ENCODE measurements at places on chromosomes 7 and 10.
A peak's percentile ranks its signal among the peaks of the same experiment; 100 is the strongest.

- DNase-seq: peak; percentile 29
Measured at GRCh38 chr10:24762966-24763623, 39.4 kb upstream of the ARHGAP21 start.

GRCh38 chr10:89888321-89889070 is 187.1 kb downstream of the KIF20B start:
- DNase-seq: no peak

DNA sequence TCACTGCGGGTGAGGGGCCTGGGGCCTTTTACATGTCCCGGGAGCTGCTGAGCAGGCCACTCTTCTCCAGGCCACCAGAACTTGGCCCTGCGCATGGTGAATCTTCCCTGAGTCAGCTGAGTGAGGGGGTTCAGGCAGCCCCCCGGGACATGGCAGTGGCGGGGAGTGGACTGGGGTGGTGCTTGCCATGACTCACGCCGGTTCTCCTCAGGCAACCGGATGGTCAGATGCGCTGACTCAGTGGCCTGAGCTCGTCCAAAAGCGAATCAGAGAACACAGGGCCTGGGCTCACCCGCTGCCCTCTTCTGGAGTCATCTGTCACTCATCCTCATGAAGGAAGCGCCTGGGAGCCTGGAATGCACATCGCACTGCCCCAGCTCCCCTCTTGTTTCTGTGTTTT is 33.5 kb downstream of the HTRA1 start:
- DNase-seq: no peak

DNA sequence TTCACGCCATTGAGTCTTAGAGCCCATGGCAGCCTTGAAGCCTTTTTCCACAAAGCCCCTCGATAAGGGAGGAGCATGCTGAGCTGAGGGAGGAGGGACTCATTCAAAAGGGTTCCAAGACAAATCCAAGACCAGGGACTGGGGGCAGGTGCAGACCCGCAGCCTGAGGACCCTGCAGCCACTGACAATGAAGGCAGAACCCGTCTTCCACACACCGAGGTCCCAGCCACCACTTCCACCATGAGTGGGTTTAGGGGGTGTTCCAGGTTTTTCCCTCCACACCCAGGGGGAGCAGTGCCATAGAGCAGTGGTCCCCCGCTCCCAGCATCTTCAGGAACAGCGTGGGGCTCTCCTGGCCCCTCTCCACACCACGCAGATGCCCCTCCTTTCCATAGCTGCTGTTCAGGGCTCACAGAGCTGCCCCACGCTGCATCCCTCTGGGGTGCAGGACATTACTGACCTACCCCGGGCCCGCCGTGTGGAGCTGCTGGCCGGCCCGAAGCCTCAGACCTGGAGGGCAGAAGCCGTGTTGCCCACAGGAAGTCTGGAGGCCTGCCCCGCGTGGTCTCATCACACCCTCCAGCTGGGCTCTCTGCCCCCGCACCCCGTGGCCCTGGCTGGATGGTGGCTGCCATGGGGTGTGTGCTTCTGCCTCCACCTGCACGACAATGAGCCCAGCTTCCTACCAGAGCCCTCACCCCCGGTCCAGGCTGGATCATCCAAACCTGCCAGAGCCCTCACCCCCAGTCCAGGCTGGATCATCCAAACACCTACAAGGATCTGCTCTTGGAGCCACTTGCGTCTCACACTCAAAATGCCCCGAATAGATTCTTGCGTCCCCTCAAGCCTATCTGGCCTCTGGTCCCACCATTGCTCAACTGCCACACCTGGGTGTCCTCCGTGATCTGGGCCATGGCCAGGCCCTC is 220.0 kb upstream of the TCERG1L start:
- no peak for DNase-seq

Data from epithelial cell of proximal tubule (primary cell).